ENCODE measurements at places on chromosomes 13 and 19. TPM values are rescaled to one million over a fixed set of nuclear protein-coding genes. Genes with fewer than 3 reads are reported as not detected.

Gene ZNF536
- total RNA-seq, result 0.09 TPM

Gene FNDC3A
- 56.8 TPM for total RNA-seq

Gene LIM2
- total RNA-seq, result not detected

Gene SIGLEC12
- total RNA-seq, result not detected

Gene VSTM2B
- not detected for total RNA-seq

Gene GJB6
- not detected for total RNA-seq

Gene MADCAM1
- 0.14 TPM for total RNA-seq

Gene VAV1
- total RNA-seq, result under 0.01 TPM

Gene SHC2
- total RNA-seq, result 1.3 TPM

Gene SPTBN4
- 1.8 TPM for total RNA-seq

Gene BRME1
- 0.14 TPM for total RNA-seq

Gene CKM
- not detected for total RNA-seq

Gene PEG3
- 0.85 TPM for total RNA-seq

Gene SLC25A30
- 12.8 TPM for total RNA-seq

Gene IQCN
- 0.28 TPM for total RNA-seq

Gene OVOL3
- not detected for total RNA-seq

Gene RFXAP
- total RNA-seq, result 1.3 TPM

Gene RAB4B
- 6.3 TPM for total RNA-seq

Gene IGFL3
- not detected for total RNA-seq

Gene ADPRHL1
- 1.6 TPM for total RNA-seq

Gene KCNC3
- total RNA-seq, result 0.09 TPM

Gene ZNF223
- total RNA-seq, result 4.1 TPM

Gene GPR18
- not detected for total RNA-seq

Gene ZNF17
- total RNA-seq, result 10.4 TPM

Gene SIGLEC11
- not detected for total RNA-seq

Gene SMIM24
- not detected for total RNA-seq

Gene SCGB2B2
- total RNA-seq, result 0.14 TPM

Gene FPR1
- 0.14 TPM for total RNA-seq

Gene PDE4C
- 0.57 TPM for total RNA-seq

Gene OBI1
- total RNA-seq, result 9.8 TPM

Gene COL4A2
- 194 TPM for total RNA-seq

Gene CLEC11A
- total RNA-seq, result 33.6 TPM

Gene TDRD12
- total RNA-seq, result 0.28 TPM

Gene CEACAM7
- not detected for total RNA-seq

Gene GMIP
- total RNA-seq, result 4.1 TPM

Gene FCAR
- total RNA-seq, result not detected

Gene CPAMD8
- 0.43 TPM for total RNA-seq

Gene ACP5
- total RNA-seq, result 1.3 TPM

Gene IFNL1
- total RNA-seq, result not detected

Gene FUT6
- not detected for total RNA-seq

Gene LRP3
- total RNA-seq, result 24.0 TPM

Gene ZNF135
- 5.0 TPM for total RNA-seq

Gene ZNF99
- total RNA-seq, result not detected

Gene ZNF784
- total RNA-seq, result 3.8 TPM

Gene SGCG
- 12.5 TPM for total RNA-seq

Gene NLRP9
- total RNA-seq, result not detected

Gene NXNL1
- not detected for total RNA-seq

Gene CEBPA
- 0.57 TPM for total RNA-seq

Gene SOHLH2
- 0.43 TPM for total RNA-seq

Gene CLEC17A
- total RNA-seq, result 0.28 TPM

Measured in smooth muscle cell of bladder (primary cell).